ENCODE measurements at places on chromosomes 7 and 10. TPM values are rescaled to one million over a fixed set of nuclear protein-coding genes. Genes with fewer than 3 reads are reported as not detected.

DNA sequence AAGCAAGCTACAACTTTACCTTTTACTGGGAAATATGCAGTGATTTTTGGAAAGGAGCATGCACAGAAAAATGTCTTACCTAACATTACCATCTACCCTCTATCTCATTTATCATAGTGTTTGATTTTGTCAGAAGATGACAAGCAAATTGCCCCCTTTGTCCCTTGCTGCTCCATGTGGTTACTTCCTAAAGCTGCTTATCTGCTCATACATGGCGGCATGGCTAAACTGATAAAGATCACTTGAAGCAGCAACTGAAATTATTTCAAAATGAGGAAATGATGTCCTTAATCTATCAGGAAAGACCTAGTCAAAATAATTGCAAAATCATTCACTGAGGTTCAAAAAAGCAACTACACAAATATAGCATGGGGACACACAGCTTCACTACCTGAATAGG lies 1198.5 kb upstream of the SORCS1 start:
- H3K27ac ChIP-seq, result no peak overlapping the region
- peaks cover 6% of the 10 kb centered on the region for H3K4me1 ChIP-seq
- no peak for DNase-seq
- H3K4me3 ChIP-seq, result no peak overlapping the region
- H3K36me3 ChIP-seq, result no peaks in the 10 kb centered on the region

- DNase-seq, result no peak
- H3K4me3 ChIP-seq, result no peak overlapping the region
- H3K4me1 ChIP-seq, result no peaks in the 10 kb centered on the region
Observed at GRCh38 chr7:255038-255435, 34.9 kb upstream of the FOXL3 start.

DNA sequence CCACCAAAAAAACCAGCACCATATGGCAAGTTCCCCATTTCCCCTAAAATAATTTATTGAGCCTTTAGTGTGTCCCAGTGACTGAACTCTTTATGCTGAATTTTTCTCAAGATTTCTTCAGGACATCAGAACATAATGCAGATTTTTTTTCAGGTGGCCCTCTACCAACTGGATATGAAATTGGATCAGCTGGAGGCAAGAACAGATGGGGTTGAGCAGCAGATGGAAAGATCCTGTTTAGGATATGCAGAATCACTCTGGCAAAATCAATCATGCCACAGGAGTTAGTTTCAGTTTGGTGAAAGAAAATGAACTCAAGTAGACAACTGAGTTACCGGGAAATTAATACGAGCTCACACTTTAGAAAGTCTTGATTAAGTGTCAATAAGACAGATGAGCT lies 761.5 kb upstream of the C7orf33 start:
- H3K4me3 ChIP-seq, result no peak overlapping the region
- no peak for DNase-seq
- peaks cover 30% of the 10 kb centered on the region for H3K27me3 ChIP-seq

- no peaks in the 10 kb centered on the region for H3K36me3 ChIP-seq
- no peaks in the 10 kb centered on the region for H3K27me3 ChIP-seq
- H3K4me1 ChIP-seq, result no peaks in the 10 kb centered on the region
- no peak for DNase-seq
- H3K27ac ChIP-seq, result no peak overlapping the region
Observed at GRCh38 chr7:36092221-36092771, 60.8 kb upstream of the EEPD1 start.

DNA sequence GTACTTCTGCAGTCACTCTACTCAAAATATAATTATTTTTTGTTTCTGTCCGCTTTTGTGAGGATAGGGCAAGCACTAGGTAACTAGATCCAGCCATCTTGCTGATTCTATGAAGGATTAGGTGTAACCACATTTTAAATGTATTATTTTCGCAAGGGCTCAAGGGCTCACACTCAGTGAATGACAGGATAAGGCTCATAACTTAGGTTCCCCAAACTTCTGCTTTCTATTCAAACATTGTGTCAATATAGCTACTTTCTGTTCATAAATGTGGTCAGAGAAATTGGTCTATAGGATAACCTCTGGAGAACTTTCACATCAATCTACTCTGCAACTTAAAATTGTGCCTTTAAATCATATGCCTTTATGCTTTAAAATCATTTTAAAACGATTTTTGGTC lies 1141.2 kb downstream of the SORCS1 start:
- no peaks in the 10 kb centered on the region for H3K27me3 ChIP-seq
- no peaks in the 10 kb centered on the region for H3K4me1 ChIP-seq
- H3K4me3 ChIP-seq, result no peak overlapping the region

GRCh38 chr10:11379771-11380170 lies 231.7 kb downstream of the USP6NL start:
- H3K36me3 ChIP-seq, result no peaks in the 10 kb centered on the region
- H3K4me1 ChIP-seq, result no peaks in the 10 kb centered on the region
- no peak for DNase-seq
- H3K27ac ChIP-seq, result peak overlapping the region; percentile 51

GRCh38 chr10:25522946-25523608 lies 348.3 kb downstream of the GPR158 start:
- no peak overlapping the region for H3K27ac ChIP-seq
- no peaks in the 10 kb centered on the region for H3K4me1 ChIP-seq
- peaks cover 48% of the 10 kb centered on the region for H3K27me3 ChIP-seq
- DNase-seq, result peak; percentile 53

GRCh38 chr7:20778063-20778721 lies 8.5 kb downstream of the SP8 start:
- peak; percentile 21 for DNase-seq
- peaks cover 37% of the 10 kb centered on the region for H3K27me3 ChIP-seq
- no peak overlapping the region for H3K27ac ChIP-seq
- no peaks in the 10 kb centered on the region for H3K36me3 ChIP-seq
- H3K4me3 ChIP-seq, result peak overlapping the region; percentile 58
- peaks cover 10% of the 10 kb centered on the region for H3K4me1 ChIP-seq

- H3K4me1 ChIP-seq, result no peaks in the 10 kb centered on the region
- no peak for DNase-seq
- no peaks in the 10 kb centered on the region for H3K27me3 ChIP-seq
- H3K27ac ChIP-seq, result no peak overlapping the region
- H3K4me3 ChIP-seq, result no peak overlapping the region
- no peaks in the 10 kb centered on the region for H3K36me3 ChIP-seq
Observed at GRCh38 chr7:158248816-158249215, 338.8 kb downstream of the PTPRN2 start.

NPY gene
- total RNA-seq, result not detected

TFEC gene
- not detected for total RNA-seq

CADPS2 gene
- total RNA-seq, result 7.4 TPM

NKX2-3 gene
- total RNA-seq, result not detected

All from MCF 10A (cell line).